Effector memory CD8-positive, alpha-beta T cell (primary cell): ENCODE measurements at places on chromosomes 1 and 21.

GRCh38 chr1:221868593-221869303 lies 126.9 kb upstream of the DUSP10 start:
- no peaks in the 10 kb centered on the region for H3K27me3 ChIP-seq
- no peak for DNase-seq
- no peaks in the 10 kb centered on the region for H3K4me1 ChIP-seq

DNA sequence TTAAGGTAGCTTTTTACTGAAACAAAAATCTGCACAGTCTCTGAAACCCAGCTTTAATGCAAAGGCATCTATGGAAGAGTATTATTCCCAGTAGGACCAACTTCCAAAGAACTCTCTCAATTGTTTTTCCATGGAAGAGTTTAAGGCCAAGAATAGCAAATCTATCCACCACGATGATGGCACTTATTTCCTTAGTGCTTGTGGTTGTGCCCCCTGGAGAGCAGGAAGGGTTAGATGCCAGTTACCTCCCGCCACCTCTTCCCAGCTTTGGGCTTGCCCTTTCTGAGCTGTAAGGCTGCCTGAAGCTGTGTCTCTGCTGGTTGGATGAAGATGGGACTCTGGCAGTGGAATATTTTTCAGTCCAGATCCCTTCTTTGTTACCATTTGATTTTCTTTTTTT lies 4.8 kb upstream of the ATP1A1 start:
- no peaks in the 10 kb centered on the region for H3K27me3 ChIP-seq
- H3K4me3 ChIP-seq: no peak overlapping the region

- no peaks in the 10 kb centered on the region for H3K36me3 ChIP-seq
- no peaks in the 10 kb centered on the region for H3K4me1 ChIP-seq
- H3K27ac ChIP-seq: no peak overlapping the region
- peaks cover 16% of the 10 kb centered on the region for H3K27me3 ChIP-seq
These were observed 25.8 kb downstream of the ABCA4 start for GRCh38 chr1:94095112-94095637.

GRCh38 chr1:245772325-245772724 lies 617.5 kb downstream of the KIF26B start:
- H3K36me3 ChIP-seq: no peaks in the 10 kb centered on the region
- DNase-seq: no peak
- H3K27ac ChIP-seq: no peak overlapping the region
- no peaks in the 10 kb centered on the region for H3K27me3 ChIP-seq
- no peak overlapping the region for H3K4me3 ChIP-seq
- peaks cover 11% of the 10 kb centered on the region for H3K4me1 ChIP-seq

DNA sequence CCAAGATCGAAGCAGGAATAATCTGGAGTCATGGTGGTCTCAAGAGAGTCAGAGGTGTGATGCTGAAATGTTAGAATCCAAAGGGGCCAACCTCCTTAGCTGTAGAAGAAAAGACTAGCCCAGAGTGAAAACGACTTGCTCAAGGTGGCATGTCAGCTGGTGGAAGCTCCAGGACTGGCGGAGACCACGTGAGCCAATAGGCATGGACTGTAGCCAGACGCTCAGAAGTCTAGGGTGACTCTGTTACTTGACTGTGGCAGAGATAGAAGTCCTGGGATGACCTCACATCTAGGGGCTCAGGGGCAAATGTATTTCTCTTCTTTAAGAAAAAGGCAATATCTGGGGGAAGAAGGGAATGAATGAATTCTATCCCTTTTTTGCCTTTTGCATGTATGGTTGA lies 267.4 kb downstream of the ATG4C start:
- H3K27me3 ChIP-seq: peaks cover 9% of the 10 kb centered on the region
- no peak overlapping the region for H3K4me3 ChIP-seq
- DNase-seq: no peak
- no peaks in the 10 kb centered on the region for H3K36me3 ChIP-seq

DNA sequence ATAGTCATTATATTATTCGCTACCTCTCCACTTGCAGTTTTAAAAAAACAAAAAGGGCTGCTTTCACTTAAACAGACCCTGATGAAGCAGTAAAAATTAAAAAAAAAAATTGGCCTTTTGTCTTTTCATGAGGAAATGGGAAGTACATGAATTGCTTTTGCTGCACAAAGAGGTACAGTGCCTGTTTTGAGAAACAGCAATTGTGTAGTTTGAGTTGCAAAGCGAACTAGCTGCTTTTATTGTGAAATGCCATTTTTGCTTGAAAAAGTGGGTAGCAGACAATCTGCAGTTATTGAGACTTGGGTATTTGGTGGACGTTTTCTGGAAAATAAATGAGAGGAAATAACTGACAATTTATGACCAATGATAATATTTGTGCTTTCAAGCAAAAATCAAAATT lies 7.0 kb downstream of the DIP2A start:
- peaks cover 37% of the 10 kb centered on the region for H3K4me1 ChIP-seq
- no peak overlapping the region for H3K27ac ChIP-seq
- no peak overlapping the region for H3K4me3 ChIP-seq
- peaks cover 51% of the 10 kb centered on the region for H3K36me3 ChIP-seq
- DNase-seq: no peak

GRCh38 chr1:200610846-200611245 lies 9.7 kb downstream of the KIF14 start:
- no peaks in the 10 kb centered on the region for H3K27me3 ChIP-seq
- no peak overlapping the region for H3K27ac ChIP-seq
- no peaks in the 10 kb centered on the region for H3K4me1 ChIP-seq
- H3K4me3 ChIP-seq: no peak overlapping the region
- no peaks in the 10 kb centered on the region for H3K36me3 ChIP-seq

DNA sequence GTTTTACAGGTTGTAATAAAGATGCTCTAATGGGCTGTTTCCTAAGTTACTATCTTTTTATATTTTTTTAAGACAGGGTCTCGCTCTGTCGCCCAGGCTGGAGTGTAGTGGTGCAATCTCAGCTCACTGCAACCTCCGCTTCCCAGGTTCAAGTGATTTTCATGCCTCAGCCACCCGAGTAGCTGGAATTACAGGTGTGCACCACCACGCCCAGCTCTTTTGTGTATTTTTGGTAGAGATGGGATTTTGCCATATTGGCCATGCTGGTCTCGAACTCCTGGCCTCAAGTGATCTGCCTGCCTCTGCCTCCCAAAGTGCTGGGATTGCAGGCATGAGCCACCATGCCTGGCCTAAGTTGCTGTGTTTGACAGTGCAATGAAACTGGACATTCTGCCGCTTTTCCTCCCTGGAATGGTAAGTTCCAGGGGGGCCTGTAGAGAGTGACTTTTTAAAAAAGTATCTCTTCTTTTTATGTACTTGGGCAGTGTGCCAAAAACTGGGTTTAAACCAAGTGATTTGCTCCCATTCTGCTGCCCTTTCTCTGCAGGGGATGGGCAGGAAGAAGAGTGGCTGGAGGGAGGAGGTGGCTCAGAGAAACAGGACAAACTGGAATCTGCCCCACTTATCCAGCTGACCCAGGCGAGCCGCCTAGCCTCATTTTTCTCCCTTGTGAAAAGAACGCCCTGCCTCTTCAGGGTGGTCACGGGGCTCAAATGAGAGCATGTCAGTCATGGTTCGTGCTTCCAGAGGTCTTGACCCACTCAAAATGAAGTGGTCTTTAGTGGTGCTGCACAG lies 2.3 kb downstream of the SLC37A1 start:
- no peaks in the 10 kb centered on the region for H3K27me3 ChIP-seq
- H3K36me3 ChIP-seq: peaks cover 49% of the 10 kb centered on the region
- DNase-seq: no peak
- H3K4me3 ChIP-seq: peak overlapping the region; percentile 88
- H3K4me1 ChIP-seq: peaks cover 28% of the 10 kb centered on the region

- no peak for DNase-seq
- peaks cover 5% of the 10 kb centered on the region for H3K27me3 ChIP-seq
- H3K4me1 ChIP-seq: peaks cover 7% of the 10 kb centered on the region
- no peaks in the 10 kb centered on the region for H3K36me3 ChIP-seq
- no peak overlapping the region for H3K27ac ChIP-seq
These were observed 178.3 kb upstream of the RAB4A start for GRCh38 chr1:229092377-229093237.

- no peaks in the 10 kb centered on the region for H3K27me3 ChIP-seq
- H3K27ac ChIP-seq: no peak overlapping the region
- H3K36me3 ChIP-seq: no peaks in the 10 kb centered on the region
- DNase-seq: no peak
These were observed 1232.0 kb downstream of the KCNT2 start for GRCh38 chr1:195376190-195376589.

- no peak overlapping the region for H3K4me3 ChIP-seq
- no peak overlapping the region for H3K27ac ChIP-seq
- DNase-seq: no peak
- H3K36me3 ChIP-seq: peaks cover 5% of the 10 kb centered on the region
These were observed 6.3 kb downstream of the ATF6 start for GRCh38 chr1:161772397-161772796.

DNA sequence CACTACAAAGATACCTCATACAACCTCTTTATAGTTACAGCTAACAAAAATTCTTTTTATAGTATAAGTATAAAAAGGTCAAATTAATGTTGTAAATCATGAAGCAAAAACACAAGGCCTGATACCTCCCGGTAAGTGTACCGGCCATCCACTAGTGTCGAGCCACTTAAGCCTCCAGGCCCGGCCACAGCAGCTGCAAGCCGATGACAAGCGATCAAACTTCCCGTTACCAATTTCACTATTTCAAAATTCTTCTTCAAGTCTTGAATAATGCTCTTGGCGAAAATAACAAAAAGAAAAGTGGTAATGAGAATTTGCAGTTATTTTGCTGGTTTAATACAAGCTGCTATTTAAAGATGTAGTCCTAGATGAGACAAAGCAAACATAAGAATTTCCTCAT lies 67.6 kb downstream of the USP24 start:
- H3K27ac ChIP-seq: no peak overlapping the region
- peaks cover 47% of the 10 kb centered on the region for H3K36me3 ChIP-seq
- DNase-seq: no peak
- H3K4me1 ChIP-seq: peaks cover 17% of the 10 kb centered on the region
- no peak overlapping the region for H3K4me3 ChIP-seq

- H3K36me3 ChIP-seq: peaks cover 72% of the 10 kb centered on the region
- no peaks in the 10 kb centered on the region for H3K27me3 ChIP-seq
- H3K27ac ChIP-seq: no peak overlapping the region
These were observed 19.0 kb upstream of the SH2D5 start for GRCh38 chr1:20751462-20751990.

DNA sequence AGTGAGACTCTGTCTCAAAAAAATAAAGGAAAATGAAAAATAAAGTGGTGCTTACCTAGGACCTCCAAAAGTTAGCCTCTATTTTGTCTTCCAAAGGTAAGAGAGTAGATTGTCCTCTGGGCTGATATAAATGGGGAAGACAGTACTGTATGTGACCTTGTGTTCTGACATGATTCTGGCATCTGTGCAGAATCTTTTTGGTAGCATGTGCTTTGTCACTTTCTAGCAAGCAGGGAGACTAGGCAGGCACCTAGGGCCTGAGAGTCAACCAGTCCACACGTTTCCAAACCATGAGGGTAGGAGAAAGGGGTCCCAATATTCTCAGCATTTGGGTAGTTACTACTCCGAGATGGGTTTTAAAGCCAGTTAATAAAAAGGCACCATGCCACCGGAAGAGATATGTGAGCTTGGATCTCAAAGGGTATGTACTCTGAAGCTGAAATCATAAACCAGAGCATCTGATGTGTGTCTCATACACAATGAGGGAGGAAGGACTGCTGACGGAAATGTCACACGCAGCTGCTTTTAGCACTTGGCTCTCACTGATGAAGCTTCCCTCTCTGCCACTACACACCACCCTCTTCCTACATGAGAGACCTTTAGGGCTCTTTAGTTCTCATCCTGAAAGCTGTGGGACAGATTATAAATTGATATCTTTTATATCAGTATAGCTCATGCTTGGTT lies 27.0 kb upstream of the SLC16A1 start:
- DNase-seq: no peak
- H3K36me3 ChIP-seq: no peaks in the 10 kb centered on the region
- H3K4me1 ChIP-seq: peaks cover 3% of the 10 kb centered on the region
- no peaks in the 10 kb centered on the region for H3K27me3 ChIP-seq

- no peaks in the 10 kb centered on the region for H3K4me1 ChIP-seq
- DNase-seq: no peak
- no peak overlapping the region for H3K4me3 ChIP-seq
These were observed 91.2 kb downstream of the ATP6V1G3 start for GRCh38 chr1:198449261-198449660.

DNA sequence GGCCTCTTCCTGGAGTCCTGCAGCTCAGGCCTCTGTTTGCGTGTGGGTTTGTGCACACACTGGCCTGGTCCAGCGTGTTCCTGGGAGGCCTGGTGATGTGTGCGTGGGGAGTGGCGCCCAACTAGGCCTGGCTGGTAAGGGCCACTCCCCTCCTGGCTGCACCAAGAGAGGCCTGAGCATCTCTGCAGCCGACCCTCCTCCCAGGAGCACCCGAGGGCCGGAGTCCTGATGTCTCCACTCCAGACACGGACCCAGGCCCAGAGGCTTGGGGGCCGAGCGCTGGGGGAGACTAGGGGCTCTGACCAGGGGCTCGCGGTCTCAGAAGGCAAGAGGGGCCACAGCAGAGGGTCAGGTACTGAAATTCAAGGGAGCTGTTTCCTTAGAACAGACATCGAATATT lies 33.3 kb downstream of the MORN1 start:
- H3K27ac ChIP-seq: no peak overlapping the region
- no peaks in the 10 kb centered on the region for H3K36me3 ChIP-seq
- no peak for DNase-seq
- H3K4me3 ChIP-seq: no peak overlapping the region

DNA sequence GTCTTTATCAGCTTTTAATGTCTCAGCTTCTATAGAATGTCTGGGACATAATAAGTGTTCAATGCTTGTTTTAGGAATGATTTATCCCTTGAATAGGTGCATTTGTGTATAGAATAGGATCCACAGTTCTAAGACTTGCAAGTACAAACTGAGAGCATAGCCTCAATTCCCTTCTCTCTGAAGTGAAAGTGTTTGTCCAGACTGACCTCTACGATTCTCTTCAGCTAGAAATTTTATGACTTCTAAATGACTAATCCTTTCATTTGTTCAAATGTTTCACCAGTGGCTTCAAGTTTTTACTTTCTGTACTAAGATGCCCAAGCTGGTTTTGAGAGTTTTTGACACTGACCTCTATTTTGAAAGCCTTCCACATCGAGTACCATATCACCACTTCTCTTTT lies 608.2 kb upstream of the ADGRL4 start:
- H3K4me3 ChIP-seq: no peak overlapping the region
- H3K36me3 ChIP-seq: no peaks in the 10 kb centered on the region
- no peak for DNase-seq
- H3K27me3 ChIP-seq: no peaks in the 10 kb centered on the region
- H3K27ac ChIP-seq: no peak overlapping the region

DNA sequence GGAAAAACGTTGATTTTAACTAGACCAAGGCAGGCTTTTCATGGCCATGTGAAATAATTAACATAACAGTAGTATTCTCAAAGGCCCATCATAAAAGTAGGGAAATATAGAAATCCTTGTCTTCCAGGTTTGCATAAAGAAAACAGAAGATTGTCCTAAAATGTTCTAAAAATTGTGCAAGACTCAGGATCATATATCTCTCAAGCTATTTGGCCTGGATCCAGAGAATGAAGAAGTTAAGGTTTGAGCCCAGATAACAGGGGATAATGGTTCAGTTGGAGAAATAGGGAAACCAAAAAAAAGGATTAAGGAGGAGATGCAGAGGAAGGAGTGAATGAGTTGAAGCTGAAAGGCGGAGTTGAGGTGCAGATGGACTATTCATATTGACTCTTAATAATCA lies 555.5 kb upstream of the NR5A2 start:
- H3K4me3 ChIP-seq: no peak overlapping the region
- H3K27ac ChIP-seq: no peak overlapping the region
- H3K36me3 ChIP-seq: no peaks in the 10 kb centered on the region
- H3K4me1 ChIP-seq: no peaks in the 10 kb centered on the region
- peaks cover 6% of the 10 kb centered on the region for H3K27me3 ChIP-seq
